CD8-positive, alpha-beta T cell (primary cell): ENCODE measurements at places on chromosomes 16 and 17. TPM values are rescaled to one million over a fixed set of nuclear protein-coding genes. Genes with fewer than 3 reads are reported as not detected.

DNA sequence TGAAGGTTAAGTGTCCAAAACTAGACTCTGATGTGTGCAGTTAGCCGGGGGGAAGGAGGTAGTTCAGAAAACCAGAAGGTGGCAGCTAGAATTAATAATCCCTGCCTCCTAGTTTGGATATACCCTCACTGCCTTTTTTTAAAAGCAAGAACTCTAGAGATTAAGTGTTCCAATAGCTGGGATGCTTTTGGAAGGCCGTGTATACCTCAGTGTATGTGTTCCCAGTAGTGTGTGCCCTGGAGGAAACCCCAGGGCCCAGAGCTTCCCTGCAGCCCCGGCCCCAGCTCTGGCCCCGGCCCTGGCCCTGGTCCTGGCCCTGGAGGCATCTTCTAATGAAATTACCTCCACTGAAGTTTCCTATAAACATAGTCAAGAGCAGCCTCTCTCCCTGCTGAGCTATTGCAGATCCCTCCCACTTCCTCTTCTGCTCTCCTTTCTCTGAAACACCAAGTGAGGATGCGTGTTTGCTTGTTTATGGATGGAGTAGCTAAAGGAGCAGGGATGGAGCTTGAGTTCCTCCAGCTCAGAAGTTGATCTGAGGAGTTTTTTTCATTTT, 130.7 kb downstream of the PRKCA start:
- no peak for DNase-seq

PPP1R1B gene
- not detected for total RNA-seq

GUCY2D gene
- total RNA-seq = not detected

BEAN1 gene
- not detected for total RNA-seq
